ENCODE measurements at places on chromosomes 11 and 22.

DNA sequence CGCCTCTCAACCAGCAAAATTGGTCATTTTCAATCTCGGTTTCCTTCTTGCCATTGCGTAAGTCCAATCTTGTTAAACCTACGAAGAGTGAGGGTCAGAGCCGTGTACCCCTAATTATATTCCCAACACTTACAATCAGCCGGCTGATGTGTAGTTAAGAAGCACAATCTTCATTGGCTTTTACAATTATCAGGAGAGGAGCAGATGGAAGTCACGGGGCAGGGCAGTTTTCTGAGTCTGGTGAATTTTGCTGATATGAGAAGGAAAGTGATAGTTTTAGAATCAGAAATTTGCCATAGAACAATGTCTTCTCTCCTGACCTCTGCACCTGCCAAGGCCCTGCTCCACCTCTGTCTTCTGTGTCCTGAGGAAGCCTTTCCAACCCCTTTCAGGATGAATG is 35.0 kb upstream of the ATXN10 start:
- DNase-seq: peak; percentile 62

DNA sequence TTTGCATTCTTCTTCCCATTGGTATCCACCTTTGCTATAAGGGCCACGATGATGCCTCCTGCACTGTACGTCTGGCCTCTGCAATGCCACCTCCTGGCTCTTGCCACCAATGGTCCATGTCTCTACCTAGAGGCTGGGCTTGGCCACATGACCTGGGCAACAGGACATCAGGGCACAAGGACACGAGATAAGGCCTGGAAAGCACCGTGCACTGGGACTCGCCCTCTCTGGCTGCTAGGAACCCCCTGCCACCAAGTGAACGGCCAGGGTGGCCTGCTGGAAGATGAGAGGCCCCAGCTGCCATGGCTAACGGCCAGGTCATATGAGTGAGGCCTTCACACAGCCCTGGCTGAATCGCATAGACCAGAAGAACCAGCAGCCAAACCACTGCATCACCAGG is 87.4 kb downstream of the TRMU start:
- DNase-seq: no peak

DNA sequence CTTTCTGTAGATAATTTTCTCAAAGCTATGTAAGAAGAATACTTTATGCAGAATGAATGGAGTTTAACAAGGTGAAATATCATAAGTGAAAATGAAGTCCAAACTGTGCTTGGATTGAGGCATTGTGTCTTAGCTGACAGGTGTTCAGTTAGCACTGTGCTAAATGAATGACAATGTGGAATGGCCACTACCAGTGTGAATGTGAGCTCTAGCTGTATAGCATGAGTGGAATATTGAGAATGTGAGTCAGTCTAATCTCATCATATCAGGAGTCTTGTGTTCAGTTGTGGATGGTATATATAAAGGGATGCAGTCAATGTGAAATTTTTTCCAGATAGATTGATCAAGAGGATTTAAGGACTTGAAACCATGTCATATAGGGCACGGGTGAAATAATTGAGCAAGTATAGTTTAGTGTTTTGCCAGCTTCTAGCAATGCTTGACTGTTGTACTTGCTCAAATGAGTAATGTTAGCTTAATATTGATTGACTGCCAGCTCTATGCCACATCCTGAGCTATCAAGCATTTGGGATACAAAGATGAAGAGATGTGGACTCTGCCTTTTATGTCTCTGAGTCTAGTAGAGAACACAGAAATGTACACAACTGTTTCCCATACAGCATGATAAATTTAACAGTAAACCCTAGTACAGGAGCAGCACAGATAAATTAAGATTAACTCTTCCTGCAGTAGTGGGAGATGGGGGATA is 10.6 kb upstream of the RAG2 start:
- no peak for DNase-seq

GRCh38 chr11:78717041-78717440 is 142.4 kb upstream of the NARS2 start:
- DNase-seq: no peak

DNA sequence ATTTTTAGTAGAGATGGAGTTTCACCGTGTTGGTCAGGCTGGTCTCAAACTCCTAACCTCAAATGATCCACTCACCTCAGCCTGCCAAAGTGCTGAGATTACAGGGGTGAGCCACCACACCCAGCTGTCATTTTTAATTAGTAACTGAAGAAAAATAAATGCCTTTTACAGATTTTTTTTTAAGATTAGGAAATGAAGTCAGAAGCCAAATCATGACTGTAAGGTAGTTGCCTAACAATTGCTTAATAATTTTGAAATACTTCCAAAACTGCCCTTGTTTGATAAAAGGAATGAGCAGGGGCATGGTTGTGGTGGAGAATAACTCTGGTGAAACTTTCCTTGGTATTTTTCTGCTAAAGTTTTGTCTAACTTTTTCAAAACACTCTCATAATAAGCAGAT is 98.9 kb upstream of the SLC5A12 start:
- DNase-seq: no peak

Data from OCI-M1 (cell line).